Head of caudate nucleus (tissue), 42 donors: ENCODE measurements at places on chromosomes 4 and X.

DNA sequence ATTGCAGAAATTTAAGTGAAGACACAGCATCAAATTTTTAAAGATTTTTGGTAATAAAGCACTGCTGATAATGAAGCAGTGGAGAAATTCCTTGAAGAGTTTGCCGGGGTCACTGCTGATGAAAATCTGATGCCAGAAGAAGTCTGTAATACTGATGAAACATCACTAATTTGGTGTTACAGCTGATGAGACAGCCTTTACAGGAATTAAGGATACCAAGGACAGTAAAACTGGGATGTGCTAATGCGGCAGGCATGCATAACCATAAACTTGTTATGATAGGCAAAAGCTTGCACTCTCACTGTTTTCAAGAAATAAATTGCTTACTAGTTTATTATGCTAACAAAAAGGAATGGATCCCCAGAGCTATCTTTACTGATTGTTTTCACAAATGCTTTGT is 52.9 kb upstream of the VEGFC start:
- DNase-seq, result no peak

GRCh38 chrX:130245441-130245840 is 23.3 kb downstream of the ZNF280C start:
- no peak for DNase-seq

DNA sequence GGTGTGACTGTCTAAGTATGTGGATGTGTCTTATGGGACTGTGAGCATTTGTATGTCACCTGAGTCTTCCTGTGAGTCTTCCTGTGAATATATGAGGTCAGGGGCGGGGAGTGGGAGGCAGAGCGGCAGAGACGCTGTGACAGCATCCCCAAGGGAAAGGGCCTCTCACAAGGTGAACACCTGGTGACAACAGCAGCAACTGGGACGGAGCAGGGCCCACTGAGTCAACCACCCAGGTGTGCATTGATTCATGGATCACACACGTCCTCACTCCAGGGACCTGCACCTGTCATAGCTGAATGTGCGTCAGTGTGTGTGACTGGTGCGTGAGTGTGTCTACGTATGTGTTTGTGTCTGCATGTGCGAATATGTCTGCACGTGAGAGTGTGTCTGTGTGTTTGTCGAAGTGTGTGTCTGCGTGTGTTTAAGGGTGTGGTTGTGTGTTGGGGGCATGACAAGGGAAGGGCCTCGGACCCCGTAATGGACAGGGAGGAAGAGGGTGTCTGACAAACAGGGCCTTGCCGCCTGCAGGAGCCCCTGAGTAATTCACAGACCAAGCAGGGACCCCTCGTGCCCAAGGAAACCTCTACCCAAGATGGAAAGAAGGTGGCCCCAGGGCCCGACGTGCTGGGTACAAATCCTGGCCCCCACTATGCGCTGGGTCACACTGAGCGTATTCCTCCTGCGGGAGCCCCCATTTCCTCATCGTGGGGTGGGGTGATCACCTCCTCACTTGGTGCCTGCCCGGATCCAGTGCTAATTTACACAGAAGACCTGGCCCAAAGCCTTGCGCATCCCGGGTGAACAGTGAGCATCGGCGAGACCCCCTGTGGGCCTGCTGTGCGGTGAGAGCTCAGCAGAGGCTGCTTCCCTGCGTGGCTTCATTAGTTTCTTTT is 76.7 kb downstream of the ABLIM2 start:
- DNase-seq, result no peak

DNA sequence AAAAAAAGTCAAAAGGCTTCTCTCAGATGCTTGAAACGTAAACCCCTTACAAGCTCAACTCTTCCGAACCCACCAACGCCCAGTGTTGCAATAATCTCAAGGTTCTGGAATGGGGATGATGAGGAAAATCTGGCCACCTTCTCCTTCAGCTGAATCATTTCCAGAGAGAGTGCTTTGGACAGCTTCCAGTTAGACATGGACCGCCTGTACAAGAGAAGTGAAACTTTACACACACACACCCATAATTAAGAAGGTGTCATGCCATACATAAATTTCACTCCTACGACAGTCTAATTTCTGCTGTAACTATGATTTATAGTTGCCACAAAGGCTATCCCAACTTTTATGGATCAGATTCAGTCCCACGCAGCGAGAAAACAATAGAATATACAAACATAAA is 72.3 kb downstream of the PRKG2 start:
- DNase-seq, result no peak
